ENCODE measurements at places on chromosomes 4 and X. TPM values are rescaled to one million over a fixed set of nuclear protein-coding genes. Genes with fewer than 3 reads are reported as not detected.

The UGT2A3 gene
- not detected for total RNA-seq

- no peak for DNase-seq
These were observed 50.4 kb downstream of the CCDC160 start for GRCh38 chrX:134287346-134287745.

- DNase-seq: no peak
These were observed 28.3 kb upstream of the HPGD start for GRCh38 chr4:174550541-174550940.

DNA sequence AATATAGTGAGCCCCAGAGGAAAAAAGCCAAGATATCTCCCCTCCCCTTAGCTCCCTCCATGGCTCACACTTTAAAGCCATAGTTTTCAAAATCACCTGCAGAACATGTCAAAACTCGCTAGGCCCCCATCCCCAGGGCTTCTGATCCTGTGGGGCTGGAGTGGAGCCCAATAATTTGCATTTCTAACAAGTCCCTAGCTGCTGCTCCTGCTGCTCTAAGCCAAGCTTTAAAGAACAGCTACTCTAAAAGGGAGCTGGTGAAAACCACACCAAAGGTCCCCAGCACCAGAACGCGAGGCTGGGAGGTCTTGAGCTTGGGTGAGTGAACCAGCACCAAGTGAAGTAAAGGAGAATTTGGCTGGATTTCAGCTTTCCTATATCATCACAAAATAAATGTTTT lies 237.1 kb downstream of the ZNF674 start:
- DNase-seq: no peak

The DUSP21 gene
- total RNA-seq: not detected
